CD8-positive, alpha-beta memory T cell (primary cell): ENCODE measurements at places on chromosomes 4 and X. TPM values are rescaled to one million over a fixed set of nuclear protein-coding genes. Genes with fewer than 3 reads are reported as not detected.

DNA sequence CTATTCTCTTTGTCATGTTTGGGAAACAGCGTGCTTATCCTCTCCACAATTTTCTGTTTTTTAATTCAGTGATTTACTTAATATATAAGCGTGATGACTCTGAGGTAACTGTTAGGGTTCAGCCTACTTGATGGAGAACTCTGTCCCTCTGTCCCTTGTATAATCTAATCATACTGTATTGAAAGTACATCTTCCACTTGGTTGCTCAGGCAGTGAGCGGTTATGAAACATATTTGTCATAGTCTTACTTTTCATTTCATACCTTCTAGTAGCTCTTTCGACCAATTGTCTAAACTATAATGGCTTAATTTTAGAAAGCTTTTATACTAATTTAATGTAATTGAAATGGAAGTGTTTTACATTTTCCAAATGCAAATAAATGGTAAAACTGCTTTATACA, 469.0 kb downstream of the TLL1 start:
- no peaks in the 10 kb centered on the region for H3K27me3 ChIP-seq
- H3K36me3 ChIP-seq = no peaks in the 10 kb centered on the region
- H3K4me1 ChIP-seq = no peaks in the 10 kb centered on the region

GRCh38 chrX:49082271-49082871, 2.7 kb upstream of the WDR45 start:
- DNase-seq = no peak
- peaks cover 7% of the 10 kb centered on the region for H3K4me1 ChIP-seq
- no peak overlapping the region for H3K27ac ChIP-seq
- no peaks in the 10 kb centered on the region for H3K27me3 ChIP-seq
- no peak overlapping the region for H3K4me3 ChIP-seq

GRCh38 chr4:37821953-37822605, 4.4 kb upstream of the PGM2 start:
- H3K36me3 ChIP-seq = no peaks in the 10 kb centered on the region
- H3K4me1 ChIP-seq = peaks cover 2% of the 10 kb centered on the region
- H3K27ac ChIP-seq = no peak overlapping the region

- H3K27ac ChIP-seq = no peak overlapping the region
- no peaks in the 10 kb centered on the region for H3K36me3 ChIP-seq
- peaks cover 4% of the 10 kb centered on the region for H3K4me1 ChIP-seq
- no peaks in the 10 kb centered on the region for H3K27me3 ChIP-seq
Observed at GRCh38 chr4:152221816-152222516, 313.9 kb downstream of the FBXW7 start.

DNA sequence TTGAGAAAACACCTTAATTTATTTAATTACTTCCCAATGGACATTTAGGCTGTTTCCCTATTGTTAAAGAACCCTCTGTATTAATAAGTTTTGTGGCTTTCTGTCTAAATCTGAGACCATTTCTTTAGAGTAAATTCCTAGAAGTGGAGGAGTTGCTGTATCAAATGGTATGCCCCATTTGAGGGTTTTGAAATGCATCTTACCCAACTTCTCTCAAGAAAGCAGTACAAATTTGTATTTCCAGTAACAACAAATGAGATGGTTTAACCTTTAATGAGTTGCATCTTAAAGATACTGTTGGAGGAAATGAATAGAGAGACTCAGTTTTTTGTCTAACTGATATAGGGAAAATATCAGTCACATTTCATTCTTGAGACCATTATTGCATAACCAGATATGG, 70.5 kb upstream of the CBLL2 start:
- DNase-seq = no peak
- no peaks in the 10 kb centered on the region for H3K36me3 ChIP-seq
- H3K27ac ChIP-seq = no peak overlapping the region
- H3K4me3 ChIP-seq = no peak overlapping the region
- H3K4me1 ChIP-seq = no peaks in the 10 kb centered on the region
- H3K27me3 ChIP-seq = no peaks in the 10 kb centered on the region

DNA sequence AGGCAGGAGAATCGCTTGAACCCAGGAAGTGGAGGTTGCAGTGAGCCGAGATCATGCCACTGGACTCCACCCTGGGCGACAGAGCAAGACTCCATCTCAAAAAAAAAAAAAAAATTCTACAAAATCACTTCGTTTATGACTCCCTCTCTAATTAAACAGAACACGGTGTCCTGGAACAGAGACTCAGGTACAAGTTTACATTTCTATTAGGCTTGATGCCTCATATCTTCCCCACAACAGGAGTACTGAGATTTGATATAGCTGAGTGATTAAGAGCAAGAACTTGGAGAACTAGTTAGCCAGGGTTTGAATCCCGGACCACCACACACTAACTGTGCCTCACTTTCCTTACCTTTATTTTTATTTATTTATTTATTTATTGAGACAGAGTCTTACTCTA, 42.2 kb upstream of the KLF3 start:
- H3K4me1 ChIP-seq = peaks cover 7% of the 10 kb centered on the region
- DNase-seq = no peak
- H3K36me3 ChIP-seq = no peaks in the 10 kb centered on the region
- no peaks in the 10 kb centered on the region for H3K27me3 ChIP-seq

ABLIM2 gene
- total RNA-seq = 1.1 TPM

DMP1 gene
- total RNA-seq = not detected
